Endodermal cell (in vitro differentiated cells): ENCODE measurements at places on chromosomes 5 and 9. TPM values are rescaled to one million over a fixed set of nuclear protein-coding genes. Genes with fewer than 3 reads are reported as not detected.

FAM200C gene
- 2.4 and 3.0 TPM in 2 replicates for total RNA-seq

ZDHHC11B gene
- 0.74 to 2.0 TPM (median 0.75 TPM) in 3 replicates for total RNA-seq

- DNase-seq: no peak
These were observed 21.2 kb downstream of the GAS1 start for GRCh38 chr9:86926145-86926544.

DNA sequence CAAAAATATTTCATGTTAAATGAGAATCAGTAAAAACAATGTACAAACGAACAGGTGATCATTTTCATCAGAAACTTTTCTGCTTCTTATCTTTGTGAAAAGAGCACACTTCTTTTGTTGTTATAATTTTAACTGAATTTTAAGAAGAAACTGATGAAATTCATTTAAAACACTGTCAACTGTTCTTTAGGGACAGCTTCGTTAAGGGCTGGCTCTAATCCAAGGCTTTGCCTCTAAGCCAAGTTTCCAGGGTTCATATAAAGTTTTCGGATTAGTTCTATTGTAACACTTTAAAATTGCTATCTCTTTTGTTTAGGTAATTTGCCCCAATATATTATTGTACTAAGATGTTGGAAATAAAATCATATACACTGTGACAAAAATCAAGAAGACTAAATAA lies 559.2 kb downstream of the TUSC1 start:
- DNase-seq: no peak

- DNase-seq: no peak
These were observed 518.4 kb downstream of the TAF11L14 start for GRCh38 chr5:18152671-18153070.

GRCh38 chr5:137454671-137455070 lies 44.5 kb downstream of the SPOCK1 start:
- DNase-seq: no peak

DNA sequence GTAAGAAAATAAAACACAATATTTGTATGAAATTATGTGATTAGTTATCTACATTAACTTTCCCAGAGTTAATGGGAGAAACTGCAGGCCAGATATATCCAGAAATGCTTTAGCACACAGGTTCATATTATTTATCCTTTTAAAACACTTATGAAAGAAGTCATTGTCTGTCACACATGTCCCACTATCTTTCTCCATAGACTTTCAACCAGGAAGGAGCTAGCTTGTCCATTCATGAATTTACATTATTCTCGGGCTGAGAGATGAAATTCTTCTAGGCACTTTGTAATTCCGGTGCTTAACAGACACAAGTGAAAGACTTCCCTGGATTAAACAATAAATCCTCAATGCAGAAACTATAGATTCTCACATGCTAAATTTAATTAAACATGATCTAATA lies 1043.2 kb downstream of the CDH9 start:
- no peak for DNase-seq
